Panc1 (cell line): ENCODE measurements at places on chromosomes 6 and 20. TPM values are rescaled to one million over a fixed set of nuclear protein-coding genes. Genes with fewer than 3 reads are reported as not detected.

- DNase-seq: peak; percentile 10
Observed at GRCh38 chr6:32087574-32088486, 21.3 kb downstream of the TNXB start.

GRCh38 chr6:1774226-1774915 lies 164.7 kb downstream of the FOXC1 start:
- no peak for DNase-seq

DNA sequence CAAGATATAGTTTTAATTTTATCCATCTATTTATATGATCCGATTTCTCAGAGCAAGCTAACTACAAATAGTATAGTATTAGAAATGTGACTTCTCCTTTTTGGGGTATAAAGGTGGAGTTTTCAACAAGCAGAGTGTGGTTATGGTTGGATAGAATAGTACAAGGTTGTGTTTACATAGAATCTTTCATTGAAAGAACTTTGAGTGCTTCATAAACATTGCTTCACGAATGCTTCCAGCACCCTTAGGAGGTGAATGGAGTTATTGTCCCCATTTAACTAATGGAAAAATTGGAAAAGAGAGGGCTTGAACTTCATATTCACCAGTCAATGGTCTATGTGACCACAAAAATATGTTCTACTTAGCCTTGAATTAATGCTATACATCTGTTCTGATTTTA lies 134.1 kb upstream of the CITED2 start:
- no peak for DNase-seq

Gene GLP1R
- total RNA-seq: not detected

GRCh38 chr6:158367816-158368215 lies 55.6 kb downstream of the TULP4 start:
- DNase-seq: no peak

Gene SCP2D1
- total RNA-seq: not detected

Gene SNAI1
- 8.8 TPM for total RNA-seq

Gene BACH2
- total RNA-seq: 1.6 TPM

DNA sequence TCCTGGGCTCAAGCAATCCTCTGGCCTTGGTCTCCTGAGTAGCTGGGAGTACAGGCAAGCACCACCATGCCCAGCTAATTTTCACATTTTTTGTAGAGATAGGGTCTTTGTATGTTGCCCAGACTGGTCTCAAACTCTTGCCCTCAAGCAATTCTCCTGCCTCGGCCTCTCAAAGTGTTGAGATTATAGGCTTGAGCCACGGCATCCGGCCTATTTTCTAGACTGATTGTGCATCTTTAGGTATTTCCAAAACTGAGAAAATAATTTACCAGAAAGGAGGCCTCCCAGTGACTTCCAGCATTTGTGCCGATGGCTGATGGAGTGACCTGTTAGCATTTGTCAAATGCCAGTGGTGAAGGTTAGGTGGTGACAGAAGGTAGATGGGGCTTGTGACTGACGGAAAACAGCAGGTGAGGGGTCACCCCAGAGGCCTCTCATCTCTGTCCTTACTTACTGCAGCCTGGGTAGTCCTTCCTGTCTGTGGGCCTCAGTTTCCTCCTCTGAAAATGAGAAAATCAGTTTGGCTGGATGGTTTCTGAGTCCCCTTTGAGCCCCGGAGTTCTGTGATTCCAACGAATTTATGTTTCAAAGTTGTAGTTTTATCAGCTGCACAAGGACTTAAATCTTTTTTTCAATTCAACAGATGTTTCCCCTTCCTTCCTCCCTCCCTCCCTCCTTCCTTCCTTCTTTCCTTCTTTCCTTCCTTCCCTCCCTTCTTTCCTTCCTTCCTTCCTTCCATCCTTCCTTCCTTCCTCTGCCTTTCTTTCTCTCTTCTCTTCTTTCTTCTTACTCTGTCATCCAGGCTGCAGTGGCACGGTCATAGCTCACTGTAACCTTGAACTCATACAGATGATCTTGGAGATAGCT lies 53.5 kb downstream of the TGM2 start:
- DNase-seq: no peak

Gene C20orf202
- not detected for total RNA-seq

Gene NEDD9
- 0.28 TPM for total RNA-seq

GRCh38 chr6:53466257-53466656 lies 78.6 kb downstream of the GCLC start:
- no peak for DNase-seq

DNA sequence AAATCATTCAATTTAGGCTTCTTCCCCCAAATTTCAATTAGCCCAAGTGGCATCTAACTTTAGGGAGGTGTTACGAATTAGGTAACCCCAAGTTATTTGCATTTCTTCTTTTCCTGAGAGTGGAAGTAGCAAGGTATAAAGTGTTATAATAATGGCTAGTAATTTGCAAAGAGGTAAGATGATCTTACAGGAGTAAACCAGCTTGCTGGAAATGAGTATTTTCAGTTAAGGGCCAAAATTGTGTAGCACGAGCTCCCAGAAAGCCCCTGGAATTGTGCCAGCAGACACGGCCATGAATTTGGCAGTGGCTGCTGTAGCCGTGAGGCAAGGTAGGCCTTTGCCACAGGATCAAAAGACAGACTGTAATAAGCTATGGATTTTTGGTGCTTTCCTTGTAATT lies 38.0 kb downstream of the CITED2 start:
- no peak for DNase-seq

DNA sequence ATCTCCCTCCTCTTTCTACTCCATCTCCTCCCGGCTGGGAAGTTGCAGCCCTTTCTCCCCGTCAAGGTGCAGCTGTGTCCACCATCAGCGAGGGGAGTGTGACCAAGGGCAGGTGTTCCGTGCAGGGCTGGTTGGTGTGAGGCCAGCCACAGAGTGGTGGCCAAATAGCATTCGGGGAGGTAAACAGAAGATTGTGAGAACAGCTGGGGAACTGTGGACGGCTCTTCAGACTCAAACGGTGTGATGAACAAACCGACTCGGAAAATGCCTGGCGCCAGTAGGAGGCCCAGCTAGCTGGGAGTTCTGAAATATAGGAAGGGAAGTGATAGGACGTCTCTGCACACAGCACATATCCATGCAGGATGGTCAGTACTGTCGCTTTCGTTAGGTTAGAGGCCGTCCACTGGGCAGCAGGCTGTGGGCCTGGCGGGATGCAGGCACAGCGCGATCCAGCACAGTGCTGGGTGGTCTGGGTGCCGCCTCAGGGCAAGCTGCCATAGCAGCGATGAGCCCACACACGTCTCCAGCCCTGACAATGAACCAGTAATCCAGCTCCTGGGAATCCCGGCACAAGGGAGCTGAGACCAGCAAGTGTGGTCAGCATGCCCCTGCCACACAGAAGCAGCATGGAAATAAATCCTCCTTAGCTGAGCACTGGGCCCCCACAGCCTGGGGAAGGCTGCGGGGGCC lies 258.1 kb downstream of the TAF4 start:
- no peak for DNase-seq

Gene OR2H1
- not detected for total RNA-seq
